ENCODE measurements at places on chromosomes 1 and 21. TPM values are rescaled to one million over a fixed set of nuclear protein-coding genes. Genes with fewer than 3 reads are reported as not detected.

PLPPR4 gene
- total RNA-seq: 0.32 TPM

FMO5 gene
- total RNA-seq: 0.72 TPM

CACNA1S gene
- not detected for total RNA-seq

CNR2 gene
- total RNA-seq: not detected

LGR6 gene
- not detected for total RNA-seq

CFAP57 gene
- total RNA-seq: 1.4 TPM

SERINC2 gene
- total RNA-seq: 9.1 TPM

CYB5RL gene
- total RNA-seq: 0.54 TPM

LRRC53 gene
- not detected for total RNA-seq

CD244 gene
- total RNA-seq: 0.65 TPM

PIGK gene
- 25.5 TPM for total RNA-seq

UBE2Q1 gene
- 30.6 TPM for total RNA-seq

TACSTD2 gene
- not detected for total RNA-seq

ARHGAP29 gene
- 44.8 TPM for total RNA-seq

RXRG gene
- total RNA-seq: not detected

ADIPOR1 gene
- total RNA-seq: 91.0 TPM

FOXO6 gene
- total RNA-seq: 0.18 TPM

HTR6 gene
- not detected for total RNA-seq

CSF3R gene
- not detected for total RNA-seq

VPS13D gene
- 22.7 TPM for total RNA-seq

TEX35 gene
- total RNA-seq: not detected

CHI3L2 gene
- 4.9 TPM for total RNA-seq

USP25 gene
- total RNA-seq: 40.8 TPM

TEX38 gene
- total RNA-seq: not detected

SCAF4 gene
- 4.5 TPM for total RNA-seq

VAV3 gene
- 0.65 TPM for total RNA-seq
